ENCODE measurements at places on chromosomes 1 and 21.

DNA sequence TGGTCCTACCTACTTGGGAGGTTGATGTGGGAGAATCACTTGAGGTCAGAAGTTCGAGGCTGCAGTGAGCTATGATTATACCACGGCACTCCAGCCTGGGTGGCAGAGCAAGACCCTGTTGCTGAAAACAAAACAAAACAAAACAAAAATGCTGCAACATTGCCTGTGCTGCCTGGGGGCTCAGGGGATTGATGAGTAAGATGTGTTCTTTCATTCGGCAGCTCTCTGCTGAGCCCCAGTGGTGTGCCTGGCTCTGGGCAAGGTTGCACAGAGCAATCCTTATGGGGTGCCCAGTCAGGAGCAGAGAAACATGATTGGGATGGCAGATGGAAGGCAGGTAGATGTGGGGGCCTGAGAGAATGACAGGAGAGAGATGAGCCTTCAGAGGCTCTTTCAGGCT lies 28.6 kb upstream of the KDM4A start:
- H3K27ac ChIP-seq: no peak overlapping the region
- no peaks in the 10 kb centered on the region for H3K4me1 ChIP-seq
- H3K36me3 ChIP-seq: no peaks in the 10 kb centered on the region
- H3K27me3 ChIP-seq: no peaks in the 10 kb centered on the region

- peak within 1 kb of the TSS; percentile 71 for H3K27ac ChIP-seq
- peaks cover 13% of the 10 kb centered on the region for H3K36me3 ChIP-seq
- DNase-seq: peak; percentile 83
- peaks cover 62% of the 10 kb centered on the region for H3K4me1 ChIP-seq
- no peaks in the 10 kb centered on the region for H3K27me3 ChIP-seq
Observed at GRCh38 chr1:7940745-7941436, at the start of gene TNFRSF9. TSS of gene TNFRSF9 (minus strand) at chr1:7940839. CDS start at chr1:7939994, 845 bp downstream.

GRCh38 chr1:41674522-41674921 lies 190.0 kb upstream of the EDN2 start:
- H3K4me1 ChIP-seq: peaks cover 88% of the 10 kb centered on the region
- DNase-seq: no peak
- H3K27me3 ChIP-seq: no peaks in the 10 kb centered on the region

GRCh38 chr1:93990010-93990409 lies 80.8 kb upstream of the GCLM start:
- no peak overlapping the region for H3K27ac ChIP-seq
- no peaks in the 10 kb centered on the region for H3K4me1 ChIP-seq
- H3K36me3 ChIP-seq: no peaks in the 10 kb centered on the region
- peaks cover 43% of the 10 kb centered on the region for H3K27me3 ChIP-seq
- no peak overlapping the region for H3K4me3 ChIP-seq

DNA sequence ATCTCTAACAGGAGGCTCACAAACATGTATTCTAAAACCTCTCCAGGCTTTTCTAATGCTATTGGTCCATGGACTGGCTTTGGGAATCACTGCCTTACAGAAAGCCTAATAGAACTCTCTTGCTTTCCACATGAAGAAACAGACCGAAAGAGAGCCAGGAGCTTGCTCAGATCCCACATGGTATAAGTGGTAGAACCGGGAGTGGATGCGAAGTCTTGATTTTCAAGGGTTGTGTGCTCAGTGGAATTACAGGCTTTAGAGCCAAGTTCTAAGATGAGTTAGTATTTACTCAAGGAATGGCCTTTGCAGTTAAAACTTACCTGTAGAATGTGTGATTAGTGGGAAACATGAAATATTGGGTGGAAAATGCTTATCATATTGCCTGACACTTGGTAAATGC lies 54.3 kb upstream of the HSD17B7 start:
- no peaks in the 10 kb centered on the region for H3K27me3 ChIP-seq
- H3K27ac ChIP-seq: no peak overlapping the region
- H3K4me1 ChIP-seq: no peaks in the 10 kb centered on the region
- H3K36me3 ChIP-seq: no peaks in the 10 kb centered on the region

- H3K27ac ChIP-seq: peak overlapping the region; percentile 92
- no peaks in the 10 kb centered on the region for H3K36me3 ChIP-seq
- DNase-seq: peak; percentile 91
- H3K4me3 ChIP-seq: peak overlapping the region; percentile 85
- no peaks in the 10 kb centered on the region for H3K27me3 ChIP-seq
Observed at GRCh38 chr1:1305300-1306069, 2.2 kb downstream of the ACAP3 start.

- peaks cover 4% of the 10 kb centered on the region for H3K4me1 ChIP-seq
- H3K4me3 ChIP-seq: no peak overlapping the region
- H3K27me3 ChIP-seq: peaks cover 57% of the 10 kb centered on the region
Observed at GRCh38 chr1:85289848-85290335, 13.5 kb upstream of the BCL10 start.

DNA sequence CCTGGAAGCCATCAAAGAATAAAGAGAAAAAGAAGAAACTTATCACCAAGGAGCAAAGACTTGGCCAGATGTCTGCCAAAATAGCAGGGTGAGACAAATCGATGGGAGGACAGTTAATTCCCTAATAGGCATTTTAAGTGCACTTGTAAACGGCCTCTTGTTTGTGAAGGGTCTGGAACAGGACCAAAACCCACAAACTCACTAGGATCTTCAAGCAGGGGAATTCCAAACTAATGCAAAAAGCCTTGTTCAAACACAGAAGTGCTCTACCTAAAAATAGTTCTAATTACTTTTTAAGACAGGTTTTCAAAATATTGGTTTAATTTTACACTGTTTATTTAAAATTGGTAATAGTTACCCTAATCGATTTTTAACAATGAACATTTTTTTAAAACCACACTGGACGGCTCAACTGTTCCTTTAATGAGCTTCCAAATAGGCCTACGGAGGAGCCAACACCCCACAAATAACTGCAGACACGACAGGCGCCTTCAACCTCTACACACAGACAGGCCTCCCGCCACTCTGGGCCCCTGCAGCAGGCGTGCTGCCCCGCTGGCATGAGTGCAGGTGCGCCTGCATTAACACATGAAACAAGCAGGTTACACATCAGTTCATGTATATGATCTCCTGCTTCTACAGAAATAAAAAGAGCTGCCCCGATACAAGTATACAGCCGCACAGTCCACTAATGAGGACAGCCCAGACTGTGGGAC lies 15.8 kb downstream of the UBE2G2 start:
- no peak for DNase-seq
- peaks cover 9% of the 10 kb centered on the region for H3K4me1 ChIP-seq
- H3K27me3 ChIP-seq: no peaks in the 10 kb centered on the region
- H3K27ac ChIP-seq: no peak overlapping the region
- H3K4me3 ChIP-seq: no peak overlapping the region
- H3K36me3 ChIP-seq: peaks cover 20% of the 10 kb centered on the region

- peaks cover 52% of the 10 kb centered on the region for H3K27me3 ChIP-seq
- no peak within 1 kb of the TSS for H3K27ac ChIP-seq
- DNase-seq: peak; percentile 58
- no peak within 1 kb of the TSS for H3K4me3 ChIP-seq
Observed at GRCh38 chr1:17119076-17119772, at the start of gene PADI2. TSS of gene PADI2 (minus strand) at chr1:17119451. CDS start at chr1:17119371, 80 bp downstream.

GRCh38 chr1:76105372-76105771 lies 30.8 kb downstream of the ST6GALNAC3 start:
- peak; percentile 54 for DNase-seq
- H3K27me3 ChIP-seq: peaks cover 50% of the 10 kb centered on the region
- no peak overlapping the region for H3K27ac ChIP-seq
- H3K36me3 ChIP-seq: no peaks in the 10 kb centered on the region

- no peak for DNase-seq
- peaks cover 17% of the 10 kb centered on the region for H3K36me3 ChIP-seq
- H3K4me3 ChIP-seq: no peak overlapping the region
- H3K4me1 ChIP-seq: no peaks in the 10 kb centered on the region
- no peak overlapping the region for H3K27ac ChIP-seq
Observed at GRCh38 chr1:230992100-230992774, 13.3 kb downstream of the ARV1 start.

DNA sequence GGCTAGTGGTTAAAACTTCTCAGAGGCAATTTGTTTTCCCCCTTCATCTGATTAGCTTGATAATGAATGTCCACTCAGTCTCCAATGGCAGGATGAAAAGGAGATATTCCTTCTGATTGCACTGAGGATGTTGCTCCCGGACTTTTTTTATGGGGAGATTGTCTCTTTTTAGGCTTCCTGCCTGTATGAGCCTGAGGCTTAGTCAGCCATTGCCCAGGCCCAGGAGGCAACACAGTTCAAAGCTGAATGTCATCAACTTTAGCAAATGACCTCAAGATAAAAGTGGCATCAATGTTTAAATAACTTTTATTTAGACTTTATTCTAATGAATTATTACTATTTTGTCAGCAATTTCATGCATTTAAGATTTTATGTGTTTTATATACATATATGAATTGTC lies 162.9 kb upstream of the PTBP2 start:
- H3K27me3 ChIP-seq: no peaks in the 10 kb centered on the region
- H3K36me3 ChIP-seq: no peaks in the 10 kb centered on the region
- H3K4me1 ChIP-seq: no peaks in the 10 kb centered on the region
- H3K4me3 ChIP-seq: no peak overlapping the region
- DNase-seq: no peak
- H3K27ac ChIP-seq: no peak overlapping the region

GRCh38 chr1:27342391-27342777 lies 562 bp downstream of the SYTL1 start:
- H3K27ac ChIP-seq: peak overlapping the region; percentile 84
- peaks cover 10% of the 10 kb centered on the region for H3K36me3 ChIP-seq
- H3K4me1 ChIP-seq: peaks cover 34% of the 10 kb centered on the region

DNA sequence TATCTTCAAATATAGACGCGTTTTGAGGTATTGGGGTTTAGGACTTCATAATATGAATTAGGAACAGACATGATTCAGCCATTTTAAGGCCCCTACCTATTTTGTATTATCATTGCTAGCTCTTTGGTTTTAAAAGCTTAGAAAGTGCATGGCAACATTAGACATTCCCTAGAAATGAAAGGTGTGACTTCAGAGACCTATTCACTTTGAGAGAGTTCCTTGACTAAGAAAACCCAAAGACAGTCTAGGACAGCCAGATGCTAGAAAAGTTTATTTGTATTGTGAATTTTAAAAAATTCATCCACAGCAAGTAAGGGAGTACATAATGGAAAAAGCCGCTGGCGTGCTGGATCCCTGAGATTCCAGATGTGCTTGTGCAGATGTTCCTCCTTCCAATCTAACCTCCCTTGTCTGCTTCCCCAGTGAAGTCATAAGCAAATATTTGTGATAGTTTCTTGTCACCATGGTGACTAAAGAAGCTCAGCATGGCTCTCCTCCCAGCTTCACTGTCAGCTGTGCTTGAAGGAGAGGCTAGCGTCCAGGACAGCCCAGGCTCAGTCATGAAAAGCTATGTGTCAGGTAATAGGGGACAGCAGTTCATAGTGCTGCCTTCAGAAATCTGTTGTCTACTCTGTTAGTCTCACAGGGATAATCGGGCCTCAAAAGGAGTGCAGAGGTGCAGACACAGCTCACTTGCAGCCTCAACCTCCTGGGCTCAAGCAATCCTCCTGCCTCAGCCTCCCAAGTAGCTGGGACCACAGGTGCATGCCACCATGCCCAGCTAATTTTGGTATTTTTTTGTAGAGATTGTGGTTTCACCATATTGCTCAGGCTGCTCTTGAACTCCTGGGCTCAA lies 34.8 kb downstream of the KPNA6 start:
- no peak for DNase-seq
- H3K4me3 ChIP-seq: no peak overlapping the region
- H3K4me1 ChIP-seq: peaks cover 58% of the 10 kb centered on the region
- H3K27ac ChIP-seq: no peak overlapping the region
- peaks cover 32% of the 10 kb centered on the region for H3K36me3 ChIP-seq

GRCh38 chr1:94793296-94793656 lies 26.9 kb upstream of the SLC44A3 start:
- no peak for DNase-seq
- peaks cover 2% of the 10 kb centered on the region for H3K36me3 ChIP-seq
- H3K4me3 ChIP-seq: no peak overlapping the region

GRCh38 chr1:33050221-33051076 lies 13.8 kb upstream of the AK2 start:
- H3K4me3 ChIP-seq: no peak overlapping the region
- H3K36me3 ChIP-seq: peaks cover 2% of the 10 kb centered on the region
- no peaks in the 10 kb centered on the region for H3K27me3 ChIP-seq

DNA sequence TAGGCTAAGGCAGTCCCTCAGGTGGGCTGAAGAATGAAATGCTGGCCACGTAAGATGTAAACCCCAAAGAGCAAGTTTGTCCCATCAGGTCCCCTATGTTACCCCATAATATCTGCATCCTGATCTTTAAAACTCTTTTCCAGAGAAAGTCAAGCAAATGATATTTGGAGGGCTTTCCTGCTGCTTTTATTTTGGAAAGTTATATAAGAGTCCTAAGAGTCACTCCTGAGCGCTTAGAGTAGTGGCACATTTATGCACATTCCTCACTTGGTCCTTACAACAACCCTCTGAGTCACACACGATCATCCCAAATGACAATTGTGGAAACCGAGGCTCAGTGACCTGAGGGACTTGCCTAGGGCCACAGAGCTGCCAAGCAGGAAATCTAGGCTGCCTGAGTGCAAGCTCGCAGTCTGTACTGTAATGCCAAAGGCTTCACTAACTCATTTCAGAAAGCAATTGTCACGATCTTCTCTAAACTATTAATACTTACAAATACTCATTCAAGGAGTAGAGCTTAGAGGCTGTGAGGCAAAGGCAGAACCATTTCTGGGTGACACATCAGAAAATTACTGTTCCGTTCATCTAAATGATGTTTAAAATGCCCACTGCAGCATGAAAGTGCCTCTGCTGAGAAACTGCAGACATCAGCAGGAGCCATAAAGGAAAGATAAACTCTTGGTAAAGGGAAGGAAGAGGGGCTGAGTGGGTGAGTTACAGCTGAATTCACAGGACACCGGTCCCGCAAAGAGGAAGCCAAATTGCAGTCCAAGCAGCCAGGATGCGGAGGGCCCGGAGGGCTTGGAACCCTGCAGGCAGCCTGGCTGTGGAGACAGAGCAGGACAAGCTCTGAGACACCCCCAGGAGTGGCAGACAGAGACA lies 30.8 kb downstream of the CAPZB start:
- no peak for DNase-seq
- H3K4me1 ChIP-seq: peaks cover 48% of the 10 kb centered on the region
- peaks cover 10% of the 10 kb centered on the region for H3K36me3 ChIP-seq
- H3K4me3 ChIP-seq: no peak overlapping the region

GRCh38 chr1:246364415-246364941 lies 142.6 kb downstream of the SMYD3 start:
- no peak for DNase-seq
- peaks cover 10% of the 10 kb centered on the region for H3K4me1 ChIP-seq
- H3K27me3 ChIP-seq: no peaks in the 10 kb centered on the region
- peaks cover 19% of the 10 kb centered on the region for H3K36me3 ChIP-seq

All from activated CD8-positive, alpha-beta memory T cell treated with anti-CD3 and anti-CD28 coated beads, Interleukin-2, amount 10 ng/mL, durations not matched to agents 7 days and 5 days (primary cell).